ENCODE measurements at places on chromosomes 4 and X.
A peak's percentile ranks its signal among the peaks of the same experiment; 100 is the strongest.

GRCh38 chr4:164536814-164537213 lies 217.1 kb upstream of the SMIM31 start:
- no peak for DNase-seq

DNA sequence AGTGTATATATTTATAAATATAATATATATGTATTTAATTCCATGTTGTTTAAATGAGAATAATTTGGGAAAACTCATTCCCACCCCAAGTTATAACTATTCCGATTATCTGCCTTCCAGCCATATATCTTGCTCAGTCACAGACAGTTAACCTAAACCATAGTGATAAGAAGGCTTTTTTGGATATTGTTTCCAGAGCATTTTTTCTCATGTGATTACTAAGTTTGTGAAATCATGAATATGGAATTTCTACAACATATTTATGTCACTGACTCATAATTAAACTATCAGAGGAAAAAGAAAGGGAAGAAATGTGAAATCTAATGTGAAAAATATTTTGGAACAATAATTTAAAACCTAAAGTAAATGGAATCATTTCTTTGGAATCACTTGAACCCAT lies 1163.5 kb upstream of the PABPC4L start:
- peak; percentile 3 for DNase-seq

- no peak for DNase-seq
These were observed 434.9 kb downstream of the PDGFC start for GRCh38 chr4:156536661-156537060.

DNA sequence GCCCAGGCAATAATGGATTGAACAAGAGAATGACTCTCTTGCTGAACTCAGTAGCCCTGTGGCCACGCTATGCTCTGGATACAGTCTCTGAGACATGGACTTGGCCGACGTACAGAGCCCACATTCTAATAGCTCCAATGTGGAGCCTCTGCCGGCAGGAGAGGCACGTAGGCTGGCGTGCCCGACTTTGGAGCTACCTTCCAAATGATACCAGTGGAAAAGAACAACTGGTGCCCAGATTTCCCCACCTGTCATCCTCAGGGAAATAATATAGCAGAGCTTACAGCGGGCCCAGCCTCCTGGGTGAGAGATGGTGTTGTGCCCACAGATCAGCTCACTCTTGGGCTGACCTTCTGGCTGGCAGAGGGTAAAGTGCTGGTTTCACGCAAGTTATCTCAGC lies 10.6 kb downstream of the NDP start:
- no peak for DNase-seq

GRCh38 chrX:136863826-136864225 lies 16.7 kb downstream of the RBMX start:
- DNase-seq, result no peak

GRCh38 chr4:170400361-170400760 lies 310.6 kb upstream of the AADAT start:
- no peak for DNase-seq

DNA sequence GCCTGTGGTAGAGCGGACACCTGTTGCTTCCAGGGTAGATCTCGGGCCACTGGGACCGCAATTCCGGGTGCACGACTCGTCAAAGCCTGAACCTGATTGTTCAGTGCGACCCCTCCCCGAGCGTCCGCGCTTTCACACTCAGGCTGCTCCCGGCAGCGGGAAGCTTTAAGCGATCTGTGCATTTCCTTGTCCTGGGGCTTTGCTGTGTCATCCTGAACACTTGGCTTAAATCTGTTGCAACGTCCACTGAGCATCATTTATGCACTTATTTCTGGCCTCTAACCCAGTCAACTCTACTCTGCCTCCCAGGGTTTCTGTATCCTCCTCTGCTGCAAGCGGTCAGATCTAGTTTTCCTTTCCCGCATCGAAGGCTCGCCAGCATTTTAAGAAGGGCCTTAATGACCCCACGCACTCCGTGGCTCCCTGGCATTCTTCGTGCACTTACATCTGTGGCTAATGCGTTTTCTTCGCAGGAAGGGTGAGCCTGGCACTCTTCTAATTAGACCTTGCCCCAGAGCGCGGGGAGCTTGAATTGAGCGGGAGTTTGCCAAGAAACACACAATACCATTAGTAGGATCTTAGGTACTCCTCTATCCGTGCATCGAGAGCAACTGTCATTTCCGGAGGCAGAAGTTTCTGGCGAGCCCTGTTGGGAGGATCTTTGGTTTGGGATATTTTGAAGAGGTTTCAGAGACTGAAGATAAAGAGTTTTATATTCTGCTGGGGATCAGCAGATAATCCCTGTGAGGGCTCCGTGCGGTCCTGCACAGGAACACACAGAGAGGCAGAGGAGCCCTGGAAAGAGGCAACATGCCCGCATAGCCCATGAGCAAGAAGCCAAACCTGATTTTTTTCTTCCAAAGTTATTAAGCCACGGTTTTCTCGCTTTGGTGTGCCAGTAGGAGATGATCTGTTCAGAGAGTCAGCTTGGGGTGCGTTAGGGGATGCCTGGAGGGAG lies 654 bp upstream of the DDIT4L start:
- DNase-seq, result no peak

DNA sequence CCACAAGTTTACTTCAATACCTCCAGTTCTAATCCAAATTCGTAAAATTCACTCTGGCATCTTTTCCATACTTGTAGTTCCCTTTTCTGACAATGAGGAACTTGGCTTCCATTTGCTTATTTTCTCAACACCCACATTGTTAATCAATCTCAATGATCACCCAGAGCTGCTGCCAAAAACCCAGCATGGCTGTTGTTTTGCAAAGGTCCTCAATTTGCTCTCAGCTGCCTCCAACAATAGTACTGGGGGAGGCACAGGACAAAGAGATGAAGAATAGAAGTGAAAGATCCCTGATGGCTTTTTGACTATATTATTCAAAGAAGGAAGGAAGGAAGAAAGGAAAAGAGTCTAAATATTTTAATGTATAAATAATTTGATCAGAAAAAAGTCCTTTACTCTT lies 847.8 kb downstream of the RAPGEF2 start:
- DNase-seq, result no peak

DNA sequence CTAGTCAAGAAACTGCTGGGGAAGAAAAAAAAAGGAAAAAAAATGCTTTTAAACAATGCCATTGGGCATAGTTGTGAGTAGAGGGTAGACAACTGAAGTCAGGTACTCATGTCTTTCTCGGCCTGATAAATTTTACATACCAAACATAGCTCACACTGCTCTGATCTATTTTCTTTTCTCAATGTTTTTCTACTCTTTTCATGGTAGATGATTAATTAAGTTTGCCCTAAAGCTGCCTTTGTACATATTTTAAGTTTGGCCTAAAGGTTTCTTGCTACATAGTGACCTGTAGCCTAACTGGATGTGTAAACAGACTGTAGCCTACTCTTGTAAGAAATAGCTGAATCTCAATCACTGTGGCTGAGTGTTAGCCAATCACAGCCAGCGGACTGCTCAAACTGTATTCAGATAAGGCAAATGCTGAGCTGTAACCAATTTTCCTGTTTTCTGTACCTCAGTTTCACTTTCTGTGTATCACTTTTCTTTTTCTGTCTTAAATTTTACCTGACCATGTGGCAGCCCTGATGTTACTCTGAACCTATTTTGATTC lies 121.0 kb downstream of the PCDH10 start:
- DNase-seq, result no peak

DNA sequence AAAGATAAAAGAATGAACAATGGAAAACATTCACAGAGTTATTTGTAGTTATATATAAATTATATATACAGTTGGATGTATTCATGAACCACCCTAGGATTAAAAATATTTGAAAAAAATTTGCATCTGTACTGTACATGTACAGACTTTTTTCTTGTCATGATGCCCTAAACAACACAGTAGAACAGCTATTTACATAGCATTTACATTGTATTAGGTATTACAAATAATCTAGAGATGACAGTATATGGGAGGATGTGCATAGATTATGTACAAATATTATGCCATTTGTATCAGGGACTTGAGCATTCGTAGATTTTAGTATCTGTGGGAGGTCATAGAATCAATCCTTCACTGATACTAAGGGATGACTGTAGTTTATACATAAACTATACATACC lies 44.8 kb downstream of the GSTCD start:
- DNase-seq, result no peak

DNA sequence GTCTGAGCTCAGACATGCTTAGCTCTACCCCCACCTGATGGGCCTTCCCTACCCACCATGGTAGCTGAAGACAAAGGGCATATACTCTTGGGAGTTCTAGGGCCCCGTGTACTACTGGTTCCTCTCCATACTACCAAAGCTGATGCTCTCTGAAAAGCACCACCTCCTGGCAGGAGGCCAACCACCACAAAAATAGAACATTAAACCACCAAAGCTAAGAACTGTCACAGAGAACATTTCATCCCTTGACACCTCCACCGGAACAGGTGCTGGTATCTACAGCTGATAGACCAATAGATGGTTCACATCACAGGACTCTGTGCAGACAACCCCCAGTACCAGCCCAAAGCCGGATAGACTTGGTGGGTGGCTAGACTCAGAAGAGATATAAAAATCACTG lies 13.4 kb downstream of the EDA2R start:
- no peak for DNase-seq

GRCh38 chr4:17494258-17495190 lies 17.4 kb downstream of the QDPR start:
- DNase-seq, result no peak

GRCh38 chr4:1130316-1131186 lies 17.2 kb upstream of the RNF212 start:
- DNase-seq, result peak; percentile 63

- no peak for DNase-seq
These were observed 227.6 kb upstream of the MAB21L2 start for GRCh38 chr4:150354214-150354796.

- DNase-seq, result no peak
These were observed 131.8 kb upstream of the MAD2L1 start for GRCh38 chr4:120198411-120198810.

GRCh38 chrX:30570505-30570904 lies 7.1 kb downstream of the TASL start:
- no peak for DNase-seq

- no peak for DNase-seq
These were observed 41.6 kb upstream of the ITM2A start for GRCh38 chrX:79408623-79409322.

DNA sequence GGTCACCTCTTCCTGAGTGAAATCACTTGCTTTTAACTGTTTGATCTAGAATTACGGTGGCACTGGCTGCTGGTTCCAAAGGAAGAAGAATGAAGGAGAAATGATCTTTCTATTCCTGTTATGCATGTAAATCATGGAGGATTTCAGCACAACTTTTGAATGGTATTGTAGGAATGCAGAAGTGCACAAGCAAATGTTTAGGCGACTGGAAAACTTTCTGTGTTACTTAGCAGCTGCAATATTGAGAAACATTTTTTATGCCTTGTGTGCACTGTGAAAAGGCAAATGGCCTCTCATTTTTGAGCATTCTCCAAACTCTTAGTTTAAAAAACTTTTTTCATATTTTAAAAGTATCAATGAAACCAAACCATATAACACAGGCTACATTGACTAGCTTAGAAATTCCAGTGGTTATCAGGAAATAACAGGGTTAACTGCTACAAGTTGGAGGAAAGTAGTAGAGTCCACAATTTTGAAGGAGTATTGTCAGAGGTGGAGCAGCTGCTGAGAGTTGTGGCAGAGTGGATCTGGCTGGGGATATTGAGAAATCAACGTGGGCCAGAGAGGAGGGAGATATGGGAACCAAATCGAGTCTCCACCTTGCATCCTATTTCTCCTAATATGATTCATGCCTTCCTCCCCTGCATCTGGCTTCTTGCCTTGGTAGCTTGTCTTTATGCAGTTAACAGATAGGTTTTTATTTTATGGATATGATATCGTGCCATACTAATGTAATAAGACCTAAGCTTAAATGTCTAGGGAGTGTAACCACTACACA lies 32.0 kb upstream of the FHL1 start:
- DNase-seq, result no peak

- no peak for DNase-seq
These were observed 9.7 kb upstream of the GEMIN8 start for GRCh38 chrX:14039344-14039743.

DNA sequence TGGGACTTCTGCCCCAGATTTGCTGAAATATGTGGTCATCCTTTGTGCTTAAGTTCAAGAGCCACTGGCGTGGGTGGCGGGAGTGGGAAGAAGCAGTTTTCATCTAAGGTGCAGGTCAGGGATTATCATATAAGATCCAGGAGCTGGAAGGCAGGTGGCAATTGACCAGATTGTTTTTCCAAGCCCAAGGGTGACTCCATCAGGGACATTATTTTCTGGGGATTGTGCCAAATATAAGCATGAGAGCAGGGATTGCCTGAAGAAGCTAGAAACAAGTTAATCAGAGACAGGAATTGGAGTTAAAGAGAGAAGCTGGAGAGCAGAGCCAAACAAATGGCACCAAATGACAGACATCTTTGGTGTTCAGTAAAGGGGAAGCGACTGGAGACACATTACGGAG lies 19.4 kb upstream of the SEL1L3 start:
- no peak for DNase-seq

- peak; percentile 74 for DNase-seq
These were observed 5.6 kb downstream of the FLNA start for GRCh38 chrX:154368630-154369448.

DNA sequence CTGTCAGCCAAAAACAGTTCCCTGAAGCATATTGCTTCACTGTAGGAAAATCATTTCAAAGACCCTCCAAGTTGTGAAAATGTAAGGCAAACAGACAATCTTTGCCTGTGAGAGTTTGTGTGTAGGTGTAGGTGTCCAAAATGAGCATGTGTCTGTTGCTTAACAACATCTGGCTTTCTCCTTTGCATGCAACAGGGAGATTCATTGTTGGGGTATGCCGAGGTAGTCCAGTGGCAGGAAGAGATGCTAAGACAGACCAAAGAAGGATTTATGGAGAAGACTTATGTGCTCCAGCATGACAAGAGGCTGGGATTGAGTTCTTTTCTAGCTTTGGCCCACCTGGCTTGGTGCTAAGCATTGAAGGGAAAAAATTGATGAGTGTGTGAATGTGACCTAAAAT lies 29.8 kb upstream of the SMAD1 start:
- no peak for DNase-seq

Data from AG04450 (cell line).